ENCODE measurements at places on chromosomes 1 and 21.
A peak's percentile ranks its signal among the peaks of the same experiment; 100 is the strongest.

- no peak for DNase-seq
Measured at GRCh38 chr1:154316704-154317103, 4.2 kb upstream of the AQP10 start.

DNA sequence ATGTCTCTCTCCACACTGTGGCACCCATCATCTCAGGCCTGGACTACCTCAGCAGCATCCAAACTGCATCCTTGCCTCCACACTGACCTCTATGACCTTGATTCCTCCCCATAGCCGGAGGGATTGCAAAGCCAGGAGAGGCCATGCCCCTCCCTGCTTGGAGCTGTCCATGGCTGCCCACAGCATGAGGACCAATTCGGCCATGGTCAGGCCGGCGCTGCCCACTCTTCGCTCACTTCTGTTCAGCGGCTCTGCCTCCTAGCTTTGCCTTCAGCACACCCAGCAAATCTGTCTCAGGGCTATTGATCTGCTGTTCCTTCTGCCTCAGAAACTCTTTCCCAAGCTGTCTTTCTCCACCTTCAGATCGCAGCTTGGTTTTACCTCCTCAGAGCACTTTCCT is 94.5 kb downstream of the TNR start:
- DNase-seq = no peak

DNA sequence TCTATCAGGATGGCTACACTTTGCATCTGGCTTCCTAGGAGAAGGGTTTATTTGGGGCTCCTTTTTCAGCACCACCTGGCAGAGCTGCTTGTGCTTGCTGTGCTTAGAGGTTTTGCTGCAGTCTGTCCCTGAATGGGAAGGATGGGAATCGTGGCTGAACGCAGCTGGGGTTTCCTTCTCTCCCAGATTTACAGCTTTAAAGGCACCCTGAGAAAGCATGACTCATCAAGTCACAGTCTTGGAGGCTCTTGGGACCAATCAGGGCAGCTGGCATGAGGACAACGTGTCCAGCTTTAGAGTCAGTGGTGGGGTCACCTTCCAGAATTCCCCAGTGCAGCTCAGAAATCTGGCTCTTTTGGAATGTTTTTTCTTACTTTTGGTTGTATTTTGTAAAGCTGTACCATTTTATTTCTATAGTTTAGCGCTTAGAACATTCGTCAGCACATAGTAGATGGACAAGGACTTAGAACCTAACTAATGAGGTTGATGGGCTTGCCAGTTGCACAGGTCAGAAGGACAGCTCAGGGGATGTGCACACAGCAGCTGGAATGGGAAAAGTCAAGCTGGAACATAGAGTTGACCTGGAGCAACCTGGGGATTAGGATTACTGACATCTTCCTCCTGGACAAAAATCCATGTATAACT is 222.6 kb downstream of the PRDM2 start:
- DNase-seq = no peak

DNA sequence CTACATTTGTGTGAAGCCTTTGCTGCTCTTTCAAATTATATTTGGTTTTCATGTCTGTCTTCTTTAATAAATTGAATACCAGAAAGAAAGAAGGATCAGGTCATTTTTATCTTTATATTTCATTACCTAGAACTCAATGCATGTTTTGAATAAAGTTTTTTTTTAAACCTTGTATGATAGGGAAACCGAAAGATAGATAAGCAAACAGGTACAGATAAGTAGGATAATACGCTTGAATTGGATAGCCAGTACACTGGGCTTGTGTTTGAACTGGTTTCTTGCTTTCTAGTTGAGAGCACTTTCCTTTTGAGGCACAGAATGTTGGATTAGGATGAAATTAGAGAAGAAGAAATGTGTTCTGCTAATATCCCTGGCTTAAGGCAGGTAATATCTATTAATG is 46.9 kb downstream of the PKN2 start:
- no peak for DNase-seq

- DNase-seq = no peak
Measured at GRCh38 chr1:218521414-218522169, 176.5 kb downstream of the TGFB2 start.

DNA sequence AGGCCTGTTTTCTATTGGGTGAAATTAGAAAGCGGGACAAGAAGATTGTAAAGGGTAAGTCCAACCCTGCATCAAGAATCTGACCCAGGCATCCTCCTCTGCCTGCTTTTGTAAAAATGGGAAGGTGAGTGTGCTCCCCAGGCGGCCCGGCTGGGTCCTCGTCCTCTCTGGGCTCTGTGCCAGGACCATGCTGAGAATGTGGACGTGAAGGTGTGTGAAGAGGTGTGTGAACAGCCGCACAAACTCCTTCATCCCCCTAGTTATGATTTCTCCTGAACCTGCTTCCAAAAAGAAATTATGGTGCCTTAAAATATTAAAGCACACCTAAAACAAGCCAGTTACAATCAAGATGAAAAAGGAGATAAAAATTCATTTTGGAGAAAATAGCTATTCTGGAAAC is 185.7 kb downstream of the IGSF21 start:
- no peak for DNase-seq

DNA sequence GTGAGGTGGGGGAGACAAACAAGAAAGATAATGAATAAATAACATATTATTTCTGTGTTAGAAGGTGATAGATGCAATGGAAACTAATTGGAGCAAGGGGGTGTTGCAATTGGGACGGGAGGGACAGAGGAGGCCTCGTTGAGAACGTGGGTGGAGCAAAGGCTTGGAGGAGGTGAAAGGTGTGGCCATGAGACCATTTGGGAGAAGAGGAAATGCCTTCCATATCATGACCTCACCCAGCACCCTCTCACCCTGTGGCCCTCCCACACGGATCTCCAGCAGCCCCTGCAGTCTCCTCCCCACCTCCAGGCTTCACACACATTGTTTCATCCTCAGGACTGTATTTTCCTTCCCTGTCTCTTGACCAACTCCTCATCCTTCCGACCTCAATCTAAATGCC is 85.3 kb upstream of the ARHGAP29 start:
- DNase-seq = no peak

- no peak for DNase-seq
Measured at GRCh38 chr1:81803431-81804110, 2.8 kb downstream of the ADGRL2 start.

DNA sequence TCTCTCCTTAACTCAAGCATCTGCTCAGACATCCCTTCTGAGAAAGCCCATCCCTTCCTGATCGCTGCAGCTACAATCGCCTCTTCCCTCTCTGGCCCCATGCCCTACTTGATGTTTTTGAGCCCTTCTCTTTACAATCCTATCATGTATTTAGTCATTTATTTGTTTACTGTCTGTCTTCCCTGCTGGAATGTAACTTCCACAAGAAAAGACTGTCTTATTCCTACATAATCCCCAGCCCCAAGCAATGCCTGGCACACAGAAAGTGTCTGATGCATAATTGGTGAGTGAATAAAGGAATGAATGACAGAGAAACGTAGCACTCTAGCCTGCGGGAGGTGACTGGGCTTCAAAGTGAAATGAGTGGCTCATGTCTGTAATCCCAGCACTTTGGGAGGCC is 25.4 kb downstream of the ECE1 start:
- no peak for DNase-seq

DNA sequence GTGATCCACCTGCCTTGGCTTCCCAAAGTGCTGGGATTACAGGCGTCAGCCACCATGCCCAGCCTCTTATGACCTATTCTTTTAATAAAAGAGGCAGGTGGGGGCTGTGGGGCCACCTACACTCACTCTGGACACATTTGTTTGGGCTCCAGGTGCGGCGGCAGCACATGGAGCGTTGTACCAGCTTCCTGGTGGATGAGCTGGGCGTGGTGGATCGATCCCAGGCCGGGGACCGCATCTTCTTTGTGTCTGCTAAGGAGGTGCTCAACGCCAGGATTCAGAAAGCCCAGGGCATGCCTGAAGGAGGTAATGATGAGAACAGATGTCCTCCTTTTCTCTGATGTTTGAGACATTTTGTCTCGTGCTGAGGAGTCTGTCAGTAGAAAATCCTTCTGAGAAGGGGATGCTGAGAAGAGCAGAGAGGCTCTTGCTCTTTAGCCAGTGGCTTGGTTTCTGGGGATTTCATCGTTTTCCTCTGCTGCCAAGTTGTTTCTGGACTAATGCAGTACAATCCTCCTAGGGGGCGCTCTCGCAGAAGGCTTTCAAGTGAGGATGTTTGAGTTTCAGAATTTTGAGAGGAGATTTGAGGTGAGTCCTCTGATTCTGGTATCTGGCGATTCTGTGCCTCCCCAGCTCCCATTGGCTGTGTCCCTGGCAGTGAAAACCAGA is 17.9 kb upstream of the MIIP start:
- DNase-seq = no peak

DNA sequence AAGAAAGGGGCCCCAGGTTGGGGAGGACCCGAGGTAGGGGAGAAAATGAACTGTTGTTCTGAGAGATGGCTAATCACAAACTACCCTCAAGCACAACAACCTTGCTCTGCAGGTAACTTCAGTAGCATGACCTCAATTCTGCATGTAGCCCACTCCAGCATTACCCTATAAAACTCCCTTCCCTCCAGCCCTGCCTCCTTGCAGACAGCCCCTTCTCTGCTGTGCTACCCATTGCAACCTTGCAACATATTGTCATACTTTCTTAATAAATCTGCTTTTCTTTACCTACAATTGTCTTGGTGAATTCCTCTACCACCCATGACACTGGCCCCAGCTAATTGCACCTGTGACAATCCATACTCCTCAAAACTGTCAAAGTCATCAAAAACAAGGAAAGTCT is 428.9 kb downstream of the MATN1 start:
- no peak for DNase-seq

DNA sequence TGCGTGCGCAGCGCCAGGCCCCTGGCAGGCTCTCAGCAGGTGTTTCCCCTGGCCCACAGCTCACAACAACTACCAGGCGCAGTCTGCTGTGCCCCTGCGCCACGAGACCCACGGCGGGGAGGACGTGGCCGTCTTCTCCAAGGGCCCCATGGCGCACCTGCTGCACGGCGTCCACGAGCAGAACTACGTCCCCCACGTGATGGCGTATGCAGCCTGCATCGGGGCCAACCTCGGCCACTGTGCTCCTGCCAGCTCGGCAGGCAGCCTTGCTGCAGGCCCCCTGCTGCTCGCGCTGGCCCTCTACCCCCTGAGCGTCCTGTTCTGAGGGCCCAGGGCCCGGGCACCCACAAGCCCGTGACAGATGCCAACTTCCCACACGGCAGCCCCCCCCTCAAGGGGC is 68.1 kb downstream of the ALPL start:
- DNase-seq = no peak

DNA sequence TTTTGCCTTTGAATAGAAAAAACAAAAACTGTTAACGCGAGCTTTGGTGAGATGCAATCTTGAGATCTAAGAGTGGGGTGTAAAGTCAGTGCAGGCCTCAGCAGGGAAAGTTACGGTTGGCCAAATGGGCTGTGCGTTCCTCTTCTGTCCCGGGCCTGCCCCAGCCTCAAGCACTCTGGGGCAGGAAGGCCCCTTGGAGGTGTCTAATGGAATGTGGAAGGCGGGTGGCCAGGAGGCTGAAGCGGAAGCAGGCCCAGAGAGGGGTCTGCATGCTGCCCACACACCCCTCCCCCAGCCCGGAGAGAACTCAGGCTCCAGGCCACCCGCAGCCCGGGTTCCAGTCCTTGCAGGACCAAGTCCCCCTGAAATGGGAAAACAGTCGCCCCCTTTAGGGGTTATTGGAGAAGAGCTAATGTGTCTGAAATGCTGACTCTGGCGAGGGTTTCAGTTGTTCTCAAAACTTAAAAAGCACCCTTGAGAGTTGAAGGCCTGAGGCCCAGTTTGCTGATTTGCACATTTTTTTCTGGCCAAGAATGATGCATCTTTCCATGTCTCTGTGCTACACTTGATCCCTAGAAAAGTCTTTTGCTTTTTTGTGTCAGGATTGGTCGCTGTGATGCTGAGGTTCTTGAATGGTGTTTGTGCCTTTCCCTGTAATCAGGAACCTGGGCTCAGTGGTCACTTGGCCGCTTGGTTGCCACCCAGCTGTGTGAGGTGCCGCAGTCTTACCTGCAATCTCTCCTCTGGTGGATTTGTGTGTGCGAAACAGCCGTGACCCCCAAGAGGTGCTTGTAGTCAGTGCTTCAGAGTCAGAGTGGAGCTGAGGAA is 2.0 kb downstream of the COL18A1 start:
- DNase-seq = no peak

GRCh38 chr1:230940848-230941247 is 37.8 kb downstream of the TTC13 start:
- DNase-seq = no peak

DNA sequence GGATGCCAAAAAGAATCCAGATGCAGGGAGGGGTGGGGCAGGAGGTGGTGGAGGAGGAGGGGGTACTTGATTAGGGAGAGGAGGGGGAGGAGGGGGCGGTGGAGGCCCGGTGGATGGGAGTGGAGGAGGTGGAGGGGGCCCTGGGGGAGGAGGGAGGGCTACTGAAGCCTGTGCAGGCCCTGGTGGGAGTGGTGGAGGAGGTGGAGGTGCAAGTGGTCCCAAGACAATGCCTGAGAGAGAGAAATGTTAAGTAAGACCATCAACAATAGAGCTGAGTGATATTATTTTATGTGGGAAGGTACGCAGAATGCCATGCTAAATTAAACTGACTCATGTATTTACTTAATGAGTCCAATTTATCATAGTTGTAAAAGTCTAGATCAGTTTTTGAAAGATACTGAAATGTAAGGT is 86.8 kb upstream of the LBR start:
- no peak for DNase-seq

- DNase-seq = no peak
Measured at GRCh38 chr1:12434174-12434573, 183.8 kb downstream of the DHRS3 start.

GRCh38 chr1:184664042-184664660 is 90.5 kb downstream of the EDEM3 start:
- DNase-seq = peak; percentile 7

DNA sequence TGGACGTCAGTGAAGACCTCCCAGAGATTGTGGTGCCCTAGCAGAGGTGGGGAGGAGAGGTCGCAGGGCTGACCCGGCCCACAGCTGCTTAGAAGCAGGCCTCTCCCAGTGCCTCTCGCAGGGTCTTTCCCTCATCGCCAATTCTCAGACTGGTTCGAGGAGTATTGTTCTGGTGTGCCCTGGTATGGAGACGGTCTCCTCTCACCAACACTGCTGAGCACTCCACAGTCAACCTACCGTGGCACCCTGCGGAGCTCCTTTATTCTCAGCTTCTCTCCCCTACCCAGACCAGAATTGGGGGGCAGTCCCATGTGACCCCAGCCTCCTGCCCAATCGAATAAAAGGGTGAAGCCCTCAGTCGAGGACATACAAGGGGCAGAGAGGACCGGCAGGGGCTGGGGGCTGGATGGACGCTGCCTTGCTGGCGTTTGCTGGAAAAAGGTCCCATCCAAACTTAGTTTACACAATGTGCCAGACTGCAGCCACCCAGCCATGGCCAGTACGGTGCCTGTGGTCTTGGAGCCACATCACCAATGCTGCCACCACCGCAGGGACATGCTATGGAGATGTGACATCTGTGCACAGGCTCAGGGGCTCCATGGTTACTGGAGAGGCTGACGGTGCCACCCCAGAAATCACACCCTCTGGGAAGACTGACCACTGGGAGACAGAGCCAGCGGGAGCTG is 80.8 kb downstream of the STUM start:
- no peak for DNase-seq
